T-helper 9 cell (primary cell): ENCODE measurements at places on chromosomes 4 and X.

DNA sequence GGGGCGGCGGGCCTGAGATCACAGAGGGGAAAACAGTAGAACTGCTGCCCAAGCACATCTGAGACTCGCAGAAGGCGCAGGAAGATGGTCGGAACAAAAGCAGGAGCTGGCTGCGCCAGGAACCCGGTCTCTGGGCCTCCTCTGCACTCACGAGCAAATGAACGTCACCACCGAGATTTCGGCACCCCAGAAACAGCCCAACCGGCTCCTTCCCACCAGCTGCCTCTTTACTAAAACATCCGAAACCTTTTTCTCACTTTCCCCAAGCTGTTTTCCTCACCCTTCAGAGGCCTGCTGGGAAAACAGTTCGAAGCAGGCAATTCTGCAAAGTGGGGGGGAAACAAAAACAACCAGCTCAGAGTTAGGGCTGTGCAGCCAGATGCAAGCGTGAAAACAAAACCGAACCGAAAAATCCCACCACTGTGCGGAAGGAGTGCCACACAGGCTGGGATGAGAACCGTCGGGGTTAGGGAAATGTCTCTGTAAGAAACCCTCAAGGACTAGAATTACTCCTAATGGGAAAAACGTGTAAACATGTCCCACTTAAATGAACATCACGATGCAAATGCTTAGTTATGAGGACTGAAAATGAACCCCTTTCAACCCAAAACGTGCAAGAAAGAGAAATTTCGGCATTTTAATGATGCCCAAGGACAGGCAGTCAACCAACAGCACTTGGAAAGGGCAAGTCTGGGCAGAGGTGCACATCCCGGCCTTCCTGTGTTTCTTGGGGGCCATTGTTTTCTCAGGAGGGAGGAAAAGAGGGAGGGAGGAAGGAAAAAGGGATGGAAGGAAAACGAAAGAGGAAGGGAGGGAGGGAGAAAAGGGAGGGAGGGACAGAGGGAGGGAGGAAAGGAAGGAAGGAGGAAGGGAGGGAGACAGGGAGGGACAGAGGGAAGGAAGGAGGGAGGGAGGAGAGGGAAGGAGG lies 15.8 kb downstream of the DHRSX start:
- DNase-seq: no peak

- DNase-seq: no peak
These were observed 99.9 kb downstream of the DCLK2 start for GRCh38 chr4:150178161-150178560.

DNA sequence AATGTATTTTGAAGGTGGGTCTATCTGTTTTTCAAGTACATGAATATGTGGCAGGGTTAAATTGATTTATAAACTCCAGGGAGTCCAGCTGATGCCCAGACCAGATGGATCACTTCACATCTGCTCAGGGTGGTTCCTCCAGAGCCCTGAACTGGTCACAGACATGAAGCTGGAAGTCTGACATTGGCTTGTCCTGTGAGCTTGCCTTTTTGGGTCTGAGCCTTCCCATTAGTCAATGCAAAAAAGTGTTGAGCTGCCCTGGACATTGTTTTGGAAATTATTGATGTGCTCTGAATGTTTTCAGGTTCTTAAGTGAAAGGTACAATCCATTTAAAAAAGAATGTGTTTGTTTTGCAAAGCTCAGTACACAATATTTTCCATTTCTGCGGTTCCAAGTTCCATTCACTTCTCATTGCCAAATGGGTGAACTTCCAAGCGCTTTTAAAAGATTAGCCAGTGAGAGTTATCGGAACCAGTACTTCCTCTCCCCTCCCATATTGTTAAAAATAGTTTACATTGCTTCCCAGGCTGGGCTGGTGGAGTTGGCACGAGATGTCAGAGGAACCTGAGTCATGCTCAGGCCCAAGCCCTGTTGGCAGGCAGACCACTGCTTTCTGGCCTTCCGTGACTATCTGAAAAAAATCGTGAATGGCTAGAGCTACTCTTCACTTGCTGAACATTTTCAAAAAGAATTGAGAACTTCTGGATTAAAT lies 52.1 kb downstream of the PDGFRA start:
- no peak for DNase-seq

GRCh38 chr4:57184378-57185029 lies 74.3 kb upstream of the IGFBP7 start:
- no peak for DNase-seq

- peak; percentile 44 for DNase-seq
These were observed 263.8 kb upstream of the RPS6KA3 start for GRCh38 chrX:20530406-20530921.

- DNase-seq: no peak
These were observed 161.5 kb downstream of the ARHGAP6 start for GRCh38 chrX:11504234-11504633.

DNA sequence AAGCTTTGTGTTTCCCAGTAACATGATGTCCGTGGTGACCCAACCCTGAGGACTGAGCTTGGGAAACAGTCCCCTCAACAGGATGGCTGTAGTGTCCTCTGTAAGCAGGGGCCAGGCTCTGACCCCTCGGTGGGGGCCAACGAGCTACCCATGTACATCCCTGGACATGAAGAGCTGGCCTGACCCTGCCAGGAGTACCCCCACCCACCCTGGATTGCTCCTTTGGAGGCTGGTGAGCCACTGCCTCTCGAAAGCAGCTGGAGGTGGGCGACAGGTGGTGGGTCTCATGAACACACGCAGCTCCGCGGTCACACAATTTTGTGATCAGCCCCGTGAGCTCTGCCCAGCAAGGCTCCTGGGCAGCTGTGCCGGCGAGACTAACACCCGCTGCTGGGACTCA lies 33.5 kb downstream of the NSG1 start:
- DNase-seq: no peak

GRCh38 chr4:74794382-74795010 lies at the start of gene BTC:
Gene BTC (minus strand): TSS chr4:74794523. CDS start chr4:74794325, 198 bp downstream.
- DNase-seq: no peak

DNA sequence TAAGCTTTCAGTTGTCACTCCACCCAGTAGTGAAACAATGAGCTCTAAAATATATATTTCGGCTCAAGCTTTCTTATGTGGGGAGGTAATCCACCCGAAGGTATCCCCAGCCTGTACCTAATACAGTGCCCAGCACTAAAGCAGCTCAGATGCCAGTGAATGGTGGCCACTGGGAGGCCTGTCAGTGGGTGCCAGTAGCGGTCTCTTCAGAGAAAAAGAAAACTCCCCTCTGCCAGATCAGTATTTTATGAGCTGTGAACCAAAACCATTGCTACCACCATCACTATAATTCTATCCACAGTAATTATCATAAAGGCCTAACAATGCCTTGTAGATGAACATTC lies 835 bp upstream of the NFKB1 start:
- DNase-seq: no peak

DNA sequence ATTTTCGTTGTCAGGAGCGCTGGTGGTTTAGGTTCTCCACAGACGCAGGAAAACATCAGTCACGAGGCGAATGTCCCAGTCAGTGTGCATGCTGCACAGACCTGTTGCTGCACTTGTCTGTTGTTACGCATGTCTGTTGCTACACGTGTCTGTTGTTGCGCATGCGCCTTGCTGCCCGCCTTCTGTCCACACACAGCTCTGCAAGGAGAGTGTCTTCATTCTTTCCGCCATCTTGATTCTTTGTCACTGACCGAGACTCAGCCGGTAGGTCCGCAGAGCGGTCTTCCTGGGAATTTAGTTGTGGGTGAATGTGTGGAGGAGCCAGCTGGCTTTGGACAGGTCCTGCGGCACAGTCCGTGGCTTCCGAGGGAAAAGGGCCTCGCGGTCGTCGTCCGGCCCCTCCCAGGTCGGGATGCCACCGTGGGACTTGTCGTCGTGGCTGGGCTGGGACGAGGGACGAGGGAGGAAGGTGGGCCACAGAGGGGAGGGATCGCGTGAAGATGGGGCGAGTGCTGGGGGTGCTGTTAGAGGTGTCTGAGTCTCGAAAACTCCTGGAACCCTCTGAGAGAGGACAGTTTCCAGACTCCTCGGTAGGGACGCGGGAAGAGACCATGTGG lies at the start of gene PAGE2B:
Gene PAGE2B (plus strand): TSS at position 180 of the 617 bp plus-strand sequence. CDS start 1,012 bp downstream, outside the sequence.
- no peak for DNase-seq

DNA sequence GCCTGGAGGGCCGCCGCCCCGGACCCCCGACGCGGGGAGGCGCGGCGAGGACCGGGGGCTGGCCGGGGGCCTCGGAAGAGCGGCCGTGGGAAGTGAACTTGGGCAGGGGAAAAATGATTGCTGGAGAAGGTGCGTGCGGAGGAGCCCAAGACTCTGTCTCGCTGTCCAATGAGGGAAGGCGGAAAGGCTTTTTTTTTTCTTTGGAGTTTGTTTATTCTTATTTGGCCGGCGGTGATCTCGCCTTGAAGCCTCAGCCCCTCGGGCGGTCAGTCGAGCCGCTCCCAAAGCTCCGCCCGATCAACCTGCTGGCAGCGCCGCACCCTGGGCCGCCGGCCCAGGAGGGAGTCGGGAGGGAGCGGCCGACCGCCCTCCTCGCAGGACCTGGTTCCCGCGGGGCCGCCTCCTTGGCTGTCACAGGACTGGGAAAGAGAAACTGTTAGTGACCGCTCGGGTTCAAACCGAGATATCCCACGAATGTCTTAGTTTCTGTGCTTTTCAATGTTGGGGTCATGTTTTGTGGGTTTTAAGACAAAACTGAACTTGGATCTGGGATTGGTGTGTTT lies 2.5 kb downstream of the CPEB2 start:
- DNase-seq: peak; percentile 22

DNA sequence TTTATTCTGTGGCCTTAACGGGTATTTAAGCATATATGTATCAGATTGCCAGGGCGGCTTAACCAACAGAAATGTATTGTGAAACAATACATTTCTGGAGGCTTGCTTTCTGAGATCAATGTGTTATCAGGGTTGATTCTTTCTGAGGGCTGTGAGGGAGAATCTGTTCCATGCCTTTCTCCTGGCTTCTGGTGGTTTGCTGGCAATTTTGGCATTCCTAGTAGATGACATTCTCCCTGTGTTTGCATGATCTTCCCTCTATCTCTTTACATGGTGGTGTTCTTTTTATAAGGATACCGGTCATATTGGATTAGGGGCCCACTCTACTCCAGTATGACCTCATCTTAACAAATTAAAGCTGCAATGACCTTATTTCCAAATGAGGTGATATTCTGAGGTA lies 16.9 kb upstream of the CEP135 start:
- DNase-seq: no peak

GRCh38 chrX:13257223-13258051 lies 62.4 kb downstream of the ATXN3L start:
- no peak for DNase-seq
